ENCODE measurements at places on chromosomes 6 and 20.

- no peak for DNase-seq
Measured at GRCh38 chr20:44065401-44066340, 121.3 kb downstream of the JPH2 start.

GRCh38 chr20:21324126-21324525, 21.0 kb downstream of the XRN2 start:
- DNase-seq, result no peak

- DNase-seq, result no peak
Measured at GRCh38 chr6:11288065-11288464, 55.6 kb upstream of the NEDD9 start.

- DNase-seq, result no peak
Measured at GRCh38 chr6:140579918-140580317, 1205.5 kb upstream of the CITED2 start.

GRCh38 chr20:2469991-2470422, 582 bp downstream of the SNRPB start:
- DNase-seq, result no peak

DNA sequence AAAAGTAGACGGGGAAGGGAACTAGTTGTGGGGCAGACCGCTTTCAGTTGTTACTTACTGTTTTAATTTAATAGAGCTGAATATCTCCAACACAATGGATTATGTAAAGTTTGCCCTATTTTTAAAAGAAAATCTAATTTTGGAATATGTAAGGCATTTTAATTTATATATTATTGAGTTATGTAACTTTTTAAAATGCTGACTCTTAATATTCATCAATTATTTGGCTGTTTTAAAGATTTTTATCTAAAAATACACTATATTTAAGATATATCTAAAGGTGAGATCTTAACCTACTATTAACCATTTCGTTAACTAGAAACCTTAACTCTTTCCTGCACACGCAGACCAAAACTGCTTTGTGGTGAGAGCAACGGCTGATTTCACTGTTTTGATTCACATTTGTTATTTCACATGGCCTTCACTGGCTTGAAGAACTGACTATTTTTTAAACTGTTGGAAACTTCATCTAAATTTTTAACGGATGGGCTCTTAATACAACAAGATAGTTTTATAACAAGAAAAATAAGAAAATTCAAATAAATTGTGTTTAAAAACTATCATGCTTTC, 87.9 kb downstream of the HUS1B start:
- DNase-seq, result no peak

DNA sequence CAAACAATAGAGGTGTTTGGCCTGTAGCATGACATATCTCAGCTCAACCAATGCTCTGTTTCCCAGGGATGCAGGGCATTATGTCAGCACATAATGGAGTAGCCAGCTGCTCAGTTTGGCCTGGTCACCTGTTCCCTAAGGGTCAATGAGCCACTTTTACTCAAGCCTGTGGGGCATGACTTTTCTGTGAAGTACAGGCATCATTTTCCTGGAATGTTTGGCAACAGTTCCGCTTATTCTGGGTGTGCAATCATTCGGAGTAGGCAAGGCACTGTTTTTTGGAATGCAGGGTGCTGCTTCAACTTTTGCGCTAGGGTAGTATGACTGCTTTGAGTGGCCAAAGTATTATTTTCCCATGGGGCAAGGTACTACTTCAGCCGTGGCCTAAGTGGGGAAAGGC, 665.4 kb downstream of the EPHA7 start:
- DNase-seq, result no peak

GRCh38 chr6:160172704-160173103, 51.1 kb downstream of the SLC22A1 start:
- no peak for DNase-seq

- no peak for DNase-seq
Measured at GRCh38 chr20:23161244-23161891, 75.2 kb upstream of the CD93 start.

DNA sequence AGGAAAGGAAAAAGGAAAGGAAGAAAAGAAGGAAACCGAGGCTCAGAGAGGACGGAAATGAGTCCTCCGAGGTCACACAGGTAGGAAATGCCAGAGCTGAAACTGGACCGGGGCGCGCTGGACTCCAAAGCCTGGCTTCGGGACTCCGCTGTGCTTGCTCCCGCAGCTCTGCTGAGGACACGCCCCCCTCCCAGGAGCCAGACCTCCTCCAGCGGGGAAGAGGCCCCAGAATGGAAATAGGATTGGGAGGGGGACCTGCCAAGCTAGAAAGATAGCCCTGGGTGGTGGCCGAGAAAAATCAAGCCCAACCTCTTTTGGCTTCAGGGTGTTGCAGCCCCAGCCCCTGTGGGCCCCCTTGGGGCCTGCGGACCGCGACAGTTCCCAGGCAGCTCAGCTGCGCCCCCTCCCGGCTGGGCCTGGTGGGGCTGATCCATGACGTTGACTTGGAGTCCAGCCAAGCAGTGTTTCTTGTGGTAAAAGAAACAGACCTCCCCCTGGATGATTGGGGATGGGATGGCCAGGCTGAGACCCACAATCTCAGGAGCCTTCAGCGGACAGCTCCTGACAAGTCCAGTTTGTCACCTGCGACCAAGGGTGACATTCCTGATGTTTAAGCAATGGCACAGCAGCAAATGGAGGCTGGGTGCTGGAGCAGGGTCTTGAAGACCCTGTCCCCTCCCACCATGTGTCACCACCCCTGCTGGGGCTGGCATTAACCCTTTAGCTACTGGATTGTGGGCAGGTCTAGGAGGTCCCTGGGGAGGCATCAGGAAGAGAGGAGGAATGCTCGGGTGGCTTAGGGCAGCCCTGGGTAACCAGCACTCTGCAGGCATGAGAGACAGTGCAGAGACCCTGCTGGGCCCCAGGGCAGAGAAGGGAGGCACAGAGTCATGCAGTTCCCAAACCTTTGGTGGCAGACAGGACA, 55.4 kb downstream of the RIPOR3 start:
- no peak for DNase-seq

DNA sequence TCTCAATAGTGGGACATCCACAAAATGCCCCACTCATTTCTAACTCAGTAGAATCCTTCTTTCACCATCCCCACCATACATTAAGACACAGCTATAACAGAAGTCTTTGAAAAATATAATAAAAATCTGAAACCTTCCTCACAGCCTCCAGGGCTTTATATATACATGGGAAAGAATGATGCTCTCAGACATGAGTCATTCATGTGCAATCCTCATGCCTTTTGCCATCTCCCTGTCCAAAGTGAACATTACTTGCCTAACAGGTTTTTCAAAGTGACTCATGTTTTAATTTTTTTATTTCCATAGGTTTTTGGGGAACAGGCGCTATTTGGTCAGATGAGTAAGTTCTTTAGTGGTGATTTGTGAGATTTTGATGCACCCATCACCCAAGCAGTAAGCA, 162.7 kb downstream of the RALGAPA2 start:
- no peak for DNase-seq

DNA sequence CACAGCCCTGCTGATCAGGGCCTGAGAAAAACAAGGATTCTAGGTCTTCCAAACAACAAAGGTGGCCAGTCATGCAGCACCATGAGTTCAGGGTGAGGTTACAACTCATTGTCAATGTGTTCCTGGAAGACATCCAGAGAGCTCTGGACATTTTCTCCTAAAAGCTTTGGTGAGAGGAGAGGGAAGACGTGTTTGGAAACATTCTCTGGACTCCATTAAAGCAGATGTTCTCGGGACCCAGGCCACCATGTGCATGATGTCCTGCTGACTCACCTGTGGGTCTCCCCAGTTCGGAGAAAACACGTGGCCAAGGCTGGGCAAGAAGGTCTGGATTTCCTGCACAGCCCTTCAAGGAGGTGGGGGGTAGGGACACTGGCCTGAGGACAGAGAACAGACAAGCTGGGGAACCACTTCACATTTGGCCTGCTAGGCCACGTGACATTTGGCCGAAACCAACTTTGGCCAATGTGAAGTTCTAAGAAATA, 61.6 kb downstream of the KCNB1 start:
- no peak for DNase-seq

- DNase-seq, result no peak
Measured at GRCh38 chr6:4853349-4853748, 77.1 kb downstream of the CDYL start.

DNA sequence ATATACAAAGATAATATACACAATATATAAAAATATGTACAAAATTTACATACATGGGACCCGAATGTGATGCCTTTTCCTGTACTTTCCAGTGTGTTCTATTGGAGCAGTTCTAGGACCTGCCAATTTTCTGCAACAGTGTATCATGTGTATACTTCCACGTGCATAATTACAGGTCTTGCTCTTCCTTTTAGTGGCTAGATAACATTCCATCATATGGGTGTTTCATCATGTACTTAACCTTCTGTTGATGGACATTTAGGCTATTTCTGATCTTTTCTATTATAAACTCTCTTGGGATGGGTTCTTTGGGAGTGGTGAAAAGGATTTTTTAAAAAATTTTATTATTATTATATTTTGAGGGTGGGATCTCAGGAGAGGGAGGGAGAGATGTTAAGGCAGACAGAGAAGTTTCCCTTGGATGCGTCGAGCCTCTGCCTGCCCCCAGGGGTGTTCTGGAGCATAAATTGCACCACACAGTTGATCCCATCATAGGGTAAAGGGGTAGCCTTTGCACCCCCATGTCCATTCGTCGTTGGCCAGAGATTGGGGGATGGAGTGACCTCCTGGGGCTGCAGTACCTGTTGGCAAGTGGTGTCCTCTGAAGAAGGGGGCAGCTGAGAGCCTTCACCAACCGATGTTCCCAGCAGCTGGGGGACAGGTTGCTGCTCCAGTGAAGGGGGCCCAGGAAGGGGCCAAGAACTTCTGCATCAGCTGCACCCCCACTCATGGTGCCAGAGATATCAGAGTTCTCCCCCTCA, 110.3 kb downstream of the TOX2 start:
- no peak for DNase-seq

- DNase-seq, result no peak
Measured at GRCh38 chr6:44133981-44134711, 6.8 kb downstream of the TMEM63B start.

- no peak for DNase-seq
Measured at GRCh38 chr6:91317247-91317835, 730.5 kb upstream of the MAP3K7 start.

Measured in thoracic aorta (tissue), 2 donors.